ENCODE measurements at places on chromosomes 5 and 9.

GRCh38 chr5:156888520-156888919 is 38.4 kb downstream of the PPP1R2B start:
- no peak for DNase-seq

- DNase-seq, result no peak
Observed at GRCh38 chr5:6715758-6716628, 2.8 kb downstream of the TENT4A start.

DNA sequence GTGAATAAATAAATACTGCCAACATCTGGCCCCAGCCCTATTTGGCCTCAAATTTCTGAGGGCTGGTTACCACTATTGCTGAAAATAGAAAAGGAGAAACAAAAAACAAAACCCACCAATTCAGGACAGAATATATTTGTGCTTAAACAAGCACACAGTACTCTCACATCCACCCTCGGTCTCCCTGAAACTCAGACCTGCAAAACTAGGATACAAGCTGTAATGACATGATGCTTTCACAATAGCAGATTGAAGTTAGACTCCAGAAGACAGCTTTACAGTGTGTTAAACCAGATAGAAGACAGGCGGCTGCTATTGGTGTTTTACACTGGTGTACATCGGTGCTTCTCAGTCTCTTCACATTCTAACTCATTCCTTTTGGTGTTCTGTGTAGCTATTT is 214.9 kb upstream of the DMRT1 start:
- DNase-seq, result no peak

DNA sequence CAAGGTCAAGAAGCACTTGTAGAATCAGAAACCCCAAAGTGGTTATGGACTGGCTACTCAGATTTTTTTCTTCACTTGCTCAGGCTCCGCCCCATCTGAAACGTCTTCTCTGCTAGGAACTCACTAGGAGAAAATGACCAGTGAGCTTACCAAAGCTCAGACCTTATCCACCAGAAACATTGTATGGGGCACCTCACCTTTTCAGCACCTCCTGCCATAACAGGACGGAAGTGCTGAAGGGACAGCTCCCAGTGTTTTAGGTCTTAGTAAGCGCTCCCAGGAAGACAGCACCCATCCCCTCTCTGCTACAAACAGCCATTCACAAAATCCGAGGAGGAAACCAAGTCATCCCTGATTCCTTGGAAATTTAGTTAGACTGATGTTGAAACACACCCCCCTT is 1.2 kb upstream of the GABRA1 start:
- DNase-seq, result no peak

- DNase-seq, result no peak
Observed at GRCh38 chr5:95840956-95841705, 18.6 kb upstream of the GLRX start.

- no peak for DNase-seq
Observed at GRCh38 chr5:1975406-1975715, 92.6 kb upstream of the IRX4 start.

DNA sequence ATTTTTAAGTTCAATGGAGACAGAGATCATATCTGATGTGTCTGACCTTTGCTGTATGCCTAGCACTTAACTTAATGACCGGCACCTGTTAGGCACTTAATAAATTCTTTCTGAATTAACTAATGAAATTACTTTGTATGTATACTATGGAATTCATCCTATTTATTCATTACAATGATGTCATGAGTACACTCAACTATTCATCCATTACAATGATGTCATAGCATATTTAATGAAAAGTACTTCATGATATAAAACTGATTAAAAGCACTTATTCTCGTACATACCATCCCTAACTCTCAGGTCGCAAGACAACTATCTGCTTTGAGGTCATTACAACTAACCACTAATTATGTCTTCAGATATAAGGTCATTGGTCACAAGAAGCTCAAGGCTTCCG is 1131.6 kb downstream of the DTWD2 start:
- no peak for DNase-seq

All from NCI-H1436 treated with DMSO at 0.1 percent for 48 hours (cell line).